GM10248 (cell line): ENCODE measurements at places on chromosomes 1 and 21.
A peak's percentile ranks its signal among the peaks of the same experiment; 100 is the strongest.

DNA sequence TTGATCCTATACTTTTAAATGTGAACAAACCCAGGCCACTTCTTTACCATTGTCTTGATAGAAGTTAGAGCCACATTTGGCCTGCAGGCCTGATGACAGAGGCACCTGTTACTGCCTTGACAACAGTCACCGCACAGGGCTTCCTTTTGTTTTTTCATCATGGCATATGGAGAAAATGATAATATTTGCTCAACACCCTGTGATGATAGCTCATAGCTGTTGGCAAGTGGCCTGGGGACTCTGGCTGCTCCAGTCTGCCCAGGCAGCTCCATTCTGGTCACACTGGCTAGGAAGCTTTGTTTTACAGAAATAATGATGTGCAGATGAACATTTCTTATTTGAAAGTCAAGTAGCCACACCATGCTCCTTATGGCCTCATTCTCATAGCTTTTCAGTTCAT lies 89.6 kb upstream of the GPR88 start:
- DNase-seq, result no peak

GRCh38 chr1:229384822-229385221 lies 42.0 kb upstream of the CCSAP start:
- DNase-seq, result no peak

DNA sequence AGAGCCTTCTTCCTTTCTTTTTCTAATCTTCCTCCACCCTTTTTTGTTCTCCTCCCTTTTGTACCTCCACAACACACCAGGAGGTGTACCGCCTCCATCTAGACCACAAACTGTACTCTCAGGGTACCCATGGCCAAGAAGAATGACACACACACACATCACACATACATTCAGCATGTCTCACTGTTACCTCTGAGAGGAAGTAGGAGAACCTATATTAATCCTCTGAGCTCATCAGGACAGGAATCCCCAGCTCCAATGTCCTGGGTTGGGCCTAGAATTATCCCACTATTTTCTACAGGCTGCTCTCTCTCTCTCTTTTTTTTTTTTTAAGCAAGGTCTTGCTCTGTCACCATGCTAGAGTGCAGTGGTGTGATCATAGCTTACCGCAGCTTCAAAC lies 36.7 kb downstream of the ATP2B4 start:
- DNase-seq, result no peak

GRCh38 chr1:25473653-25474225 lies 43.0 kb downstream of the MACO1 start:
- DNase-seq, result peak; percentile 26

DNA sequence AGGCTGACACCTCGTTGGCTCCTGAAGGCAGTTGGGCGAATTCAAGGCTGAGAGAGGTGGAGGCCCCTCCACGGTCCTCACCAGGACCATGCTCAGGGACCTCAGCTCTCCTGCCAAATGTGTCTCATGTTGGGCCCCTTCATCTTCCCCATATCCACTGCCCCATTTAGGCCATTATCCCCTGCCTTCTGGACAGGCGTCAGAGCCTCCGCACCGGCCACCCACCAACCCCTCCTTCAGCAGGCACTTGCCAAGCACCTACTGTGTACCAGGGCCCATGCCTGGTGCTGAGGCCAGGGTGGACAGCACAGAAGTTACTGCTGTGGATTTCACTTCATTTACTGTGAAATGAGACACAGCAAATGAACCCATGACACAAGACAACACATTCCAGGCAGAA lies 325.8 kb downstream of the MATN1 start:
- no peak for DNase-seq

DNA sequence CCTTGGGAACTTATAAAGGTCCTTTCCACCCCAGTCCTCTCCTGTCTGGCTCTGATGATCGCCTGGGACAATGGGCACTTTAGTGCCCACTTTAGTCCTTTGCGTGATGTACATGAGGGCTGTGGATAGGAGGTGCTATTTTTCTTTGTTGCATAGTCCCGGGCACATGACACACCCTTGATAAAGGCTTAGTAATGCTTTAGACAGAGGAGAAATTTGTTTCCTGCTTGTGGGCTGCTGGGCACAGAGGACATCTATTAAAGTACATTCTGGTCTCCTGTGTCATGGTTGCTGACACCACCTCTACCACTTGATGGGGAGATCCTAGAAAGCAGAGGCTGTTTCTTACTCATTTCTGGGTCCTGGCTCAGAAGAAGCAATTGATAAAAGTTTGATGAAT lies 5.4 kb upstream of the KNCN start:
- DNase-seq, result no peak

DNA sequence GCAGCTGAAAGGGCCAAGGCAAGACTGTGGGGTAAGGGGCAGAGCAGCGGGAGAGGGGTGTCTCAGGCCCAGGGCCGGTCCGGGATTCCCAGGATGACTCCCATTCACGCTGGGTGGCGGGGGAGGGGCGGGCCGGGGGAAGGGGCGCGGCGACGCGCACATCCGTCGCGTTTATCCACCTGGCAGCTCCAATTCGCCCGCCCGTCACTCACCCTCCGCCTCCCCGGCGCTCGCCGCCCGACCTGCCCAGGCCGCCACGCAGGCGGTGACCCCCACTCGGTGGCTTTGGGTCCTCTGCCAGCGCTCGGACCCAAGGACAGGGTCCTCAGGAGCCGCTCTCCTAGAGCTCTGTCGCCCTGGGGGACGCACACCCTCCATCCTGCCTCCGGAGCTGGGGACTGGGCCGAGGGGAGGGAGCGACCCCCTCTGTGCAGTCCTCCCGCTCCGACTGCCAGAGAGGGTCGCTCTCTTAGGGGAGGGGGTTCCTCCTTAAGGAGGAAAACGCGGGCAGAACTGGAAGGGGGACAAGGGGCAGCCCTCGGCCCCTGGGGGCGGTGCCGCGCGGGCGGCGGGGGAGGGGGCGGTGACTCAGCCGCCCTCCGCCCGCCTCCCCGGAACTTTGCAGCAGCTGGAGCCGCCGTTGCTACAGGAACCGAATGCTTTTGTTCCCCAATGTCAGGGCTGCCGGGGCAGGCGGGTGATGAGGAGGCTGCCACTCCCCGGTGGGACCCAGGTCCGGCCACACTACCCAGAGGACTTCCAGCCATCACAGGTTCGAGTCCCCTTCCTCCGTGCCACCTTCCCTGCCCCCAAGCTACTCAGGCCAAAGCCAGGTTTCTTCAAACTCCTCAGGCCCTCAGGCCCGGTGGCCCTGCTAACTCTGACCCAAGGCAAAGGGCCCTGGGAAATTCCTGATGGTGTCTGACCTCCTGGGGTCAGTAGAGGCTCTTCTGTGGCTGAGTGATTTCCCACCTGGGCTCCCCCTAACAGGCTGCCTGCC lies 3.4 kb downstream of the ADGRB2 start:
- peak; percentile 75 for DNase-seq
